ENCODE measurements at places on chromosomes 2 and 18. TPM values are rescaled to one million over a fixed set of nuclear protein-coding genes. Genes with fewer than 3 reads are reported as not detected.

GRCh38 chr2:61802548-61802947 is 51.3 kb downstream of the FAM161A start:
- no peak for DNase-seq

ANTXR1 gene
- total RNA-seq = 71.7 TPM

GRCh38 chr18:23211146-23211545 is 75.9 kb downstream of the CABLES1 start:
- DNase-seq = no peak

DNA sequence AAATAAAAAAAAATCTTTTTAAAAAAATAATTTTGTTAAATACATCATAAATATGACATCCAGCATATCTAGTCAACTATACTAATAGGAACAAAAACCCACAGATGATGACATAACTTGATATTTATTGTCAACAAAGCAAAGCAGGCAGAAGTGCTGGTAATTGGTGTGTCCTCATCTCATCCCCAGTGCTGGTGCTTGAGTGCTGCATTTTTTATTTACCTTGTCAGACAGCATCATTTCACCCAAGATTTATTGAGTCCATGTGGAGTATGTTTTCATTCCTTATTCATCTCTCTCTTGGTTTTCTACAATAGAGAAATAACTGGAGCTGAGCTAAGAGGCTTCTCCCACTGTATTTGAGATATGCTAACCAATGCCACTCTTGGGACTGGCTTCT is 191.6 kb upstream of the SLC14A2 start:
- no peak for DNase-seq

DNA sequence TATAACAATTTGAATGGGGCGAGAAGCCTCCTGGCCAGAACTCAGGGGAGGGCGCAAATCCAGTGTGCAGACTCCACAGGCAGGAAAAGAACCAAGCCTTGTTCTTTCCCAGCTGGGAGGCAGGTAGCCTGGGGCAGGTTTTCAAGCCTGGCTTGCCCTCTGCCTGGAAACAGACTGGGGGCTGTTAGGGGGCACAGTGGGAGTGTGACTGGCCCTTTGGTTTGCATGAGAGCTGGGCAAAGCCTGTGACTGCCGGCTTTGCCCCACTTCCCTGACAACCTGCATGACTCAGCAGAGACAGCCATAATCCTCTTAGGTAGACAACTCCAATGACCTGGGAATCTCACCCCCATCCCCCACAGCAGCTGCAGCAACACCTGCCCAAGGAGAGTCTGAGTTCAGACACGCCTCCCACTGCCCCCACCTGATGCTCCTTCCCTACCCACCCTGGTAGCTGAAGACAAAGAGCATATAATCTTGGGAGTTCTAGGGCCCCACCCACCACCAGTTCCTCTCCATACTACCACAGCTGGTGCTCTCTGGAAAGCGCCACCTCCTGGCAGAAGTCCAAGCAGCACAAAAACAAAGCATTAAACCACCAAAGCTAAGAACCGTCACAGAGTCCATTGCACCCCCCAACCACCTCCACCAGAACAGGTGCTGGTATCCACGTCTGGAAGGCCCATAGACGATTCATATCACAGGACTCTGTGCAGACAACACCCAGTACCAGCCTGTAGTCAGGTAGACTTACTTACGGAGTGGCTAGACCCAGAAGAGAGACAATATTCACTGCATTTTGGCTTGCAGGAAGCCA is 402.5 kb downstream of the STK39 start:
- DNase-seq = no peak

UGT1A8 gene
- not detected for total RNA-seq

GRCh38 chr2:95052307-95052706 is 26.8 kb downstream of the MAL start:
- no peak for DNase-seq
